ENCODE measurements at places on chromosomes 4 and X.

DNA sequence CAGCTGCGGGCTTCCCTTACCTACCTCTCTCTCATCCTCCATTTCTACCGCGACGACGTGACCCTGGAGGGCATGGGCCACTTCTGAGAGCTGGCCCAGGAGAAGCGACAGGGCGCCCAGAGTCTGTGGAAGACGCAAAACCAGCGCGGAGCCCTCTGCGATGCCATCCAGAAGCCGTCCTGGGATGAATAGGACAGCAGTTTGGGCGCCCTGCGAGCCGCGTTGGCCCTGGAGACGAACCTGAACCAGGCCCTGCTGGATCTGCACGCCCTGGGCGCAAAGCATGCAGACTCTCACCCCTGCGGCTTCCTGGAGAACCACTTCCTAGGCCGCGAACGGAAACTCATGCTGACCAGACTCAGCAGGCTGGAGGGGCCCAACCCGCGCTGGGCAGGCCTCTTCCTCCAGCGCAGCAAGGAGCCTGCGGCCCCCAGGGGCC lies 52.7 kb upstream of the TMPRSS11F start:
- no peak for DNase-seq

GRCh38 chrX:78181307-78181706 lies 41.9 kb upstream of the TAF9B start:
- DNase-seq = no peak

GRCh38 chrX:107752714-107753113 lies 22.9 kb downstream of the TSC22D3 start:
- DNase-seq = no peak

DNA sequence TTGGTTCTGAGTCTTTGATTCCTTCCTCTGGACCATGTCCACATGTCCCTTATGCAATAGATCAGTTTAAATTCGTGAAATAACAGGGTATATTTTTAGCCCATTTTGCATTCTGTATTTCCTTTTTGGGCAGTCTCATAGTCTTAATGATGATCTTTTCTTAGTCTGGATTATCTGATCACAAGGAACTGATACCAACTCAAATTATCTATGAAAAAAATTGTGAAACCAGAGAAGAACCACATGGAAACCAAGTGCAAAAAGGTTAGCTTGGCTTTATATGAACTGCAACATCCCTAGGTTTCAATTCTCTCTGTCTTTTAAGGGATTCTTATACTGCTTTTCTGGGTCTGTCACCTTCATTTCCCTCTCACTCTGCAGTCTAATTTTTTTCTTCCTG lies 608.6 kb upstream of the AADAT start:
- DNase-seq = no peak

DNA sequence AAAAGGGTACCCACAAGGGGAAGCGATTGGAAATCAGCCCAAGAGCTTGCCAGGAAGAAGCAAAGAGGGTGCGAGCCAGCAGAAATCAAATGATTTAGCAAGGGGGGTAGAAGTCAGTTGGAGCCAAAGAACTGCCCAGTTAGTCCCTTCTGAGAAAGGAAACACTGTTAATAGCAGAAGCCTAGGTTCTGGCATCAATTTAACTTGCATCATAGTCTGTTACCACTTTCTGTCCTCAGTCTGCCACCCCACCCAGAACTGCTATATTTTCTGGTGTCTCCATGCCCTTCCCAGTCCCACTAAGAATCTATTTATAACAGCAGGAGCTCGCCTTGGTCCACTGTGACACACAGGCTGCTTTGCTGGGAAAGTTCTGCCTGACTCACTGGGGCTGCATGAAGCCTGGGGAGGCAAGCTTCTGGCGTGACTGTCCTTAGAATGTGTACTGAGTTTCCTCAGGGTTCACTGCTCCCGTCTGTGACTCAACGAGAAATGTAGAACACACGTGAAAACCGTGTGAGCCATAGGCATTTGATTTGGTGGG lies 157.8 kb upstream of the TTC29 start:
- DNase-seq = peak; percentile 65

DNA sequence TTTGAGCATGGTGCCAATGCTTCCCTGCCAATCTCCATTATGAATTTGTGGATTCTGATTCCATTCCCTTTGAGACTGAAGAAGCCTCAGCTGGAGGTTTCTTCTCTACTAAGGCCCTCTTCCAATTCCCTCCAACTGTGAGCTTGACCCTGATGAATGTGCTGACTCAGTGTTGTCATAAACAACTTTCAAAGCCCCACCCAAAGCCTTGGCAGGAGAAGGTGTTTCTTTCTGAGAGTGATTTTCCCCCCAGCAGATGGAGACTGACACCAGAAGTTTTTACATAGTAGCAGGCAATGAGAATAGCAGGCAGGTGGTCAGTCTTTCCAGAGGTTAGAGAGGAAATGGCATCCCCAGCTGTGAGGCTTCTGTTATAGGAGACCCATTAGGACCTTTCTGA lies 53.1 kb downstream of the OCRL start:
- DNase-seq = no peak

DNA sequence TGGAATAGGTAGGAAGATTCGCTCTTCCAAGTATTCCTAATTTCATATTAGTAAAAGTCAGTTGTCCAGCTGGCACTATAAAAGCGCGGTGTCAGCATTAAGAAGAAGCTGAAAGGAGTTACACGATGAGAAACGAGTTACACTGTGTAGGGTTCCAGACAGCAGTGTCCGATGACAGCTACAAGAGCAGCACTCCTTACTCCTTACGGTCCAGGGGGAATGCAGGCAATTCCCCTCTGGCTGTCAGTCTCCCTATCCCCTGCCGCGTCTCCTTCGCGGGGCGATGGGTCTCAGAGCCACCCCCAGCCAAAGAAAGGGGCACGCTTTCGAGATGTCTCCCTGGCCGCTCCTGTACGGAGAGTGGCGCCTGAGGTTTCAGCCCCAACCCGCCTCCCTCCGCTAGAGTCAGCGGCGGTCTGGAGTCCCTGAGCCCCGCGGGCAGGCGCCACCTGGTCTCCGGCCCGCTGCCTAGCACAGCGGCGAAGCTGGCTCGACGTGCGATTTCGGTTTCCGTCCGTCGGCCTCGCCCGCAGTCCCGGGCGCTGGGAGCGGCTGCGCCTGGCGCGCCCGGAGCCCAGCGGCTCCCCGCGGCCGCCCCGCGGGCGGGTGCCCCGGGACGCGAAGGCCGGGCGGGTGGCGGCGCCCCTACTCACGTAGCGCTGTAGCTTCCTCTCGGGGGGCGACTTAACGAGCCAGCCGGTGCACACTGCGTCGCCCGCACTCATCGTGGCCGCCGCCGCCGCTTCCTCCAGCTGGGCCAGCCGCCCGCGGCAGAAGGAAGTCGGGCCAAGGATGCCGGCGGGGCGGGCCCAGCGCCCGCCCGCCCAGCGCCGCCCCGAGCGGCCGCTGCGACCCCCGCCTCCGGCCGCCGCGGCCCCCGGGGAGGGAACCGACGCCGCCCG lies at the start of gene GAB3:
TSS of gene GAB3 (minus strand) at position 777 of the 902 bp plus-strand sequence. CDS start at position 725, 52 bp downstream.
- DNase-seq = no peak
